Trophoblast cell (in vitro differentiated cells and primary cell): ENCODE measurements at places on chromosomes 4 and X.

GRCh38 chrX:119817130-119817690 lies 25.8 kb upstream of the RPL39 start:
- no peak for DNase-seq

DNA sequence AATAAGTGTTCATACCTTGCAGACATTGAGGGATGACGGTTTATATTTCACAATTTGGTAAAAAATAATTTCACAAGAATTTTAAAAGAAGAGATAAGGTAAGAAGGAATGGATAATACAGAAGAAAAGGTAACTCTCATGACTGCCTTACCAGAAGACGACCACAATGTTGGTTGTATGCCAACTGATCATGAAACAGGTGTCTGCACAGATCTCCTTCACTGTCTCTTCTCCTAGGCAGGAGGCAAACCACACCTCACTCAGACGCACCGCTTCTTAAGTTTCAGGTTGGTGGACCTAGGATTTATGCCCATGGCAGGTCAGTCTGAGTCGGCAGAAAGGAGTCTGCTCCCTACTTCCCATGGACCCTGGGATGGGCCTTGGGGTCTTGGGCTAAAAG lies 177.2 kb downstream of the VSIG4 start:
- no peak for DNase-seq

DNA sequence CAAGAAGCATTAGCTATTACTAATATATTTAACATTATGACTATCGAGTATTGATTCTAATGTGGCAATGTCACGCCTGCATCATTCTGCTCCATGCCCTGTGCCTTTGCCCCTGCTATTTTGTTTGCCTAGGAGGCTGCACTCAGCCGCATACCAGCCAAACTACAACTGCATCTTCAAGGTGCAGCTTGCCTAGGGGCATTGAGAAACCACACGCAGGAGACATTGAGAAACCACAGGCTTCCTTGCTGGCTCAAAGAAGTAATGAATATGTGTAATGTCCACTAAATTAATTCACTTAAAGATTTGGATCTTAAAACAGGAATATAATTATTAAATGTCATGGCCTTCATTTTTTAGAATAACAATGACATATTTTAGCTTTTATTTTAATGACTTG lies 683.6 kb upstream of the TENM3 start:
- peak; percentile 81 for DNase-seq

DNA sequence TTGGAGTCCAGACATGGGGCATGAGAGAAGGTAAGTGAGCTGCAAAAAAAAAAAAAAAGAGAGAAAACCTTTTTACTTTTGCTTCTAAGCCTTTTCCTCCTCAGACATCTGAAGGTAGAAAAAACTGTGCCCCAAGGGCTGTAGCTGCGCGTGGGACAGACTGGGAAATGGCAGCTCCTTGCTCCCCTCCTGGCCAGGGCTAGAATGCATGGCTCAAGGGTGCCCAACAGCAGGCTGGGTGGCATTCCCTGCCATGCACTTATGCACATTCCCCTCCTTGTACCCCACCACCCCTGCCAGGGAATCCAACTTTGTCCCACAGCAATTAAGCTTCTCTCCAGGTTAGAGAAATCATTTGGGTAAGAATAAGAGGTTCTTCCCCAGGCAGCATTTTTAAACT lies 421.2 kb downstream of the TRAM1L1 start:
- DNase-seq = no peak

- no peak for DNase-seq
These were observed 136.2 kb upstream of the RPS6KA3 start for GRCh38 chrX:20402956-20403355.

DNA sequence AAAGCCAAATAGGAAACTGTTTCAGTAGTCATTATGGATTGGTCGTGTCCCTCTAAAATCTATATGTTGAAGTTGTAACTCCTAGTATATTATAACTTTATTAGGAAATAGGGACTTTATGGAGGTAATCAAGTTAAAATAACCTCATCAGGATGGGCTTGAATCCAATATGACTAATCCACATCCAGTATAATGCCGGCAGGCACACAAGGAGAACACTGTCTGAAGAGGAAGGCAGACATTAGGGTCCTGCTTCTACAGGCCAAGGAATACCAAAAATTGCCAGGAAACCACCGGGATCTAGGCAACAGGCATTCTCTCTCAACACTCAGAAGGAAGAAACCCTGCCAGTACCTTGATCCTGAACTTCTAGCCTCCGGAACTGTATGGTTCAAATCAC lies 130.3 kb downstream of the ATP10D start:
- DNase-seq = no peak

DNA sequence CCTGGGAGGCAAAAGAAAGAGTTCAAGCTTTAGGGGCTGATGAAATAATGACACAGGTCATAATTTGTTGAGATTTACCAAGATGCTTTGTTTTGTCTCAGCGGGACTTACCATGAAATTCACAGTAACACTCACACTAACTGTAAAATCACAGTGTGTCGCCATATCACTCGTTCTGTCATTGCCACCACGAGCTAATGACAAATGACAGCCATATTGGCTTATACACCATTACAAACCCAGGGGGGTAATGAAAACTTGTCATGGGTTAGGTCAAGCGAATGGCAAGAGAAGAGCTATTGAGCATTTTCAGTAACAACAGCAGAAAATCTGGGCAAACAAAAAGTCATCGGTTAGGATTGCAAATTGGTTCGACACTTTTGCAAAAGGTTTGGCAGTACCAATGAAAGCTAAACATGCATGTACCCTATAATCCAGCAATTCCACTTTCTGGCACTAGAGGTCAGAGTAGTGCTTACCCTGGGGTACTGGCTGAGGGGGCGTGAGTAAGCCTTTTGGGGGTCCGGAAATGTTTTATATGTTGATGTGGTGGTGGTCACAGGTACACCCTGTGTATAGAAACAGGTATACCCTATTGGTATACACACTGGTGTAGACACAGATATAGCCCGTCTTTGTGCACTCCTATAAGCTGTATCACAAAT lies 83.9 kb upstream of the RAI2 start:
- DNase-seq = no peak
